Activated gamma-delta T cell (primary cell): ENCODE measurements at places on chromosomes 2 and 18.

DNA sequence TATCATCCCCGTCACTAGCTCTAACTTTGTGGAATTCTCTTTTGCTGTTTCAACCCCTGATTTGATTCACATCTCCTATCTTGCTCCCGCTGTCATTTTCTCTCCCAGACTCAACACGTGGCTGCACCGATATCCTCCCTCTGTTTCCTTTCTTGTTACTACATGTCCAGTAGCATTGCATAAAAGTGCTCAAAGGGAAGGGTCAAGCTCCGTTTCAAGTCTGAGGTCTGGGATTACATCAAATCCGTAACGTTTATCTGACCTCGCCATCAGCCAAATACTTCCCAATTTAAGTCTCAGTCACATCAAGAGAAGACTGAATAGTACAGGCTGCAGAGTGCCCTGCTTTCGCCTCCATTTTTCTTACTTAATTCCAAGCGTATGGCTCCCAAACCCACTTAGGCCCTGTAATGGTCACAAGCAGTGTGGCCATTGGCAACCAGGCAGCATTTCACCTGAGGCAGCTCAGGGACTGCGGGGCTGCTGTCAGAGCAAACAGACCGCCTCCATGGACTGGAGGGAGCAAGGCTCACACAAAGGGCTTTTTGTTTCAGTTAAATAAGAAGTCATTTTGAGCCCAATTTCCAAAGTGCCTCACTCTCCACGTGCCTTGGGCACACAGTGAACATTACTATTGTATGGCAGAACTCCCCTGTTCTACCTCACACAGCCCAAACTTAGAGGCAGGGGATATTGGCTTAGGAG, 217.8 kb downstream of the BCL11A start:
- no peak for DNase-seq

- no peak for DNase-seq
Observed at GRCh38 chr2:206642075-206643025, at the start of gene FAM237A. Gene FAM237A (plus strand): TSS chr2:206642487. CDS start chr2:206644237, 1,750 bp downstream.

DNA sequence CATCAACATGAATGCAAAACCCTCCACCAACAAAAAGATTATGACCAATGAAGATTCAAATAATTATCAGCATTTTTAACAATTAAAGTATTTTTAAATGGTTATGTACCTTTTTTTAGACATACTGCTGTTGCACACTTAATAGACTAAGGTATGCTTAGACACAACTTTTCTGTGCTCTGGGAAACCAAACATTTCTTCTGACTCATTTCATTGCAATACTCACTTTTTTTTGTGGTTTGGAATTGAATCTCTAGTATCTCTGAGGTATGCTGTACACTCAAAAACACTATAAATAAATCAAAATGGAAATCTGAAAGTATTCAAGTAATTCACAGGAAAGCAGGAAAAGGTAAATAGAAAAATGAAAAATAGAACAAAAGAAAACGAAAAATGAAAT, 247.9 kb upstream of the POU3F3 start:
- no peak for DNase-seq

- no peak for DNase-seq
Observed at GRCh38 chr18:50638884-50639420, 79.1 kb downstream of the MAPK4 start.

DNA sequence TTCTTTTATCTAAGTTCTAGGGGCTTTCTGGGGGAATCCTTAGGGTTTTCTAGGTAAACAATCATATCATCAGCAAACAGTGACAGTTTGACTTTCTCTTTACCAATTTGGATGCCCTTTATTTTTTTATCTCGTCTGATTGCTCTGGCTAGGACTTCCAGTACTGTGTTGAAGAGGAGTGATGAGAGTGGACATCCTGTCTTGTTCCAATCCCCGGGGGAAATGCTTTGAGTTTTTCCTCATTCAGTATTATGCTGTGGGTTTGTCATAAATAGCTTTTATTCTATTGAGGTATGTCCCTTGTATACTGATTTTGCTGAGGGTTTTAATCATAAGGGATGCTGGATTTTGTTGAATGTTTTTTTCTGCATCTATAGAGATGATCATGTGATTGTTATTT, 549.5 kb downstream of the EPHA4 start:
- no peak for DNase-seq

DNA sequence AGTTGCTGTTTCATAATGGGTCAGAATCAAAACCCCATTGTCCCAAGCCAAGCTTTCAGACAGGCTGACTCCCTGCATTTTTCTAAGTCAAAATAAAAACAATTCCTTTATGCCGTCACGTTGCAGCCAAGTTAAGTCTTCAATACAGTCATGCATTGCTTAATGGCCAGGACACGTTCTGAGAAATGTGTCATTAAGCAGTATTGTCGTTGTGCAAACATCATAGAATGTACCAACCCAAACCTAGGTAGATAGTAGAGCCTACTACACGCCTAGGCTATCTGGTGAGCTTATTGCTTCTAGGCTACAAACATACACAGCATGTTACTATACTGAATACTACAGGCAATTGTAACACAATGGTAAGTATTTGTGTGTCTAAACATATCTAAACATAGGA, 160.4 kb upstream of the FOSL2 start:
- no peak for DNase-seq

- no peak for DNase-seq
Observed at GRCh38 chr18:46423226-46423805, 233.7 kb downstream of the LOXHD1 start.

GRCh38 chr2:229715895-229716507, 1.6 kb upstream of the DNER start:
- DNase-seq, result no peak
